CMK (cell line): ENCODE measurements at places on chromosomes 3 and 15.

GRCh38 chr3:139746481-139746880, 68.7 kb upstream of the NMNAT3 start:
- DNase-seq = no peak

DNA sequence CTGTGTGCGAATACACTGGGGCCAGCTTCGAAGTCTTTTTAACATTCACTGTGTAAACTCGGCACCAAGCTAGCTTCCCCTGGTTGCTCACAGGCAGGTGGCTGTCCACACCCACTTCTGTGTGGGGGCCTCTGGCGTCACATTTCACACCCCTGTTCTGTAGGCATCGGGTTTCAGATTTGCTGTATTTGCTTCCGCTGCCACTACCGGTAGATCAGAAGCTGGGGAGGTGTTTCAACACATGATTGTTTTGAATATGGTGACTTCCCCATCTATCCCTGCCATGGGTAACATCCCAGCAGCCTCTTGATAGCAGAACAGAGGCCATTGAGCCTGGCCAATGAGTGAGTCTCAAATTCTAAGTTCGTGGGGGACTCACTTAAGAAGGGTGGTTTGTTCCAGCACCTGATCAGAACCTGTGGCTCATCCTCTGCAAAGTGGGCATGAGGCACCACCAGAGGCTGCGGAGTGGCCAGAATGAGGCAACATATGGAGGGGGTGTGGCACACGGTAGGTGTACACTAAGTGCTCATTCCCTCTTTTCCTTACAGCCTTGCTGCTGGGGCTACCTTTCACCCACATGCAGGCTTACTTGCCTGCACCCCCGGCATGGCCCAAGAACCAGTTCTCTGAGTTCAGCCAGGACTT, 61.5 kb downstream of the IQSEC1 start:
- no peak for DNase-seq

DNA sequence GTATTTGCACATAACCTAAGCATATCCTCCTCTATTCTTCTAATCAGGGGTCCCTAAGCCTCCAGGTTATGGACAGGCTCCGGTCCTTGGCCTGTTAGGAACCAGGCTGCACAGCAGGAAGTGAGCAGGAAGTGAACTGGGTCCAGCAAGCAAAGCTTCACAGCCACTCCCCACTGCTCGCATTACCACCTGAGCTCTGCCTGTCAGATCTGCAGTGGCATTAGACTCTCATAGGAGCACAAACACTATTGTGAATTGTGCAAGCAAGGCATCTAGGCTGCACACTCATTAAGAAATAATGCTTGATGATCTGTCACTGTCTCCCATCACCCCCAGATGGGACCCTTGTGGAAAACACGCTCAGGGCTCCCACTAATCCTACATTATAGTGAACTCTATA, 9.8 kb downstream of the MSL2 start:
- DNase-seq = no peak

DNA sequence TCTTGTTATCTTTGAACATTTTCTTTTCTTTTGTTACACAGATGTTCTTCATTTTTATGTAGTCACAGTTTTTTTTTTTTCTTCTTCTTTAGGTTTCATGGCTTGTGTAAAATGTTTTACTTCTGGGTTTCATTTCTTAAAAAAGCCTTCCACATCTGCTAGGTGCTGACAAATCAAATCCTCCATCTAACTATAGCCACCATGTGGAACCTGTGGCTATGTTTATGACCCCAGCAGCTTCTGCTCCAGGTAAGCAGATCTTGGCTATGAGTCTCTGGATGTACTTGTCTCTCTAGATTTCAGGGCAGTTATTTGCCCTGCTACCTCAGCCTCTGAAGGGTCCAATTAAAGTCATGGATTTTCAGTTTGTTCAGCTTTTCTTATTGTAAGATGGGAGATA, 44.5 kb downstream of the OXSM start:
- DNase-seq = no peak

DNA sequence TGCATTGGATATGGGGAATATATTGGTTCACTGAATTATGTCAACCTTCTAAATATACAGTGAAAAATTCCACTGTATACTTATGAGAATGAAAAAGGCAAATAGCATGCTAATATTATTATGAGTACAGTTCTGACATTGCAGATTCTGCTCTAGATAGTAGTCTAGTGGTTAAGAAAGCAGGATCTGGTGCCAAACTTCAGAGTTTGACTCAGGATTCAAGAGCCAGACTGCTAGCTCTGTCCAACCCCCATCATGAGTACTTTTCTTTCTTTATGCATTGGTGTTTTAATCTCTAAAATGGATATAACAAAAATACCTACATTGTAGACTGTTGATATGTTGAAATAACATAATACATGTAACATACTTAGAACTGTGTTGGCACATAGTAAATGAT, 57.3 kb upstream of the PLSCR4 start:
- no peak for DNase-seq

GRCh38 chr15:67396114-67396513, 124.8 kb upstream of the C15orf61 start:
- DNase-seq = no peak

DNA sequence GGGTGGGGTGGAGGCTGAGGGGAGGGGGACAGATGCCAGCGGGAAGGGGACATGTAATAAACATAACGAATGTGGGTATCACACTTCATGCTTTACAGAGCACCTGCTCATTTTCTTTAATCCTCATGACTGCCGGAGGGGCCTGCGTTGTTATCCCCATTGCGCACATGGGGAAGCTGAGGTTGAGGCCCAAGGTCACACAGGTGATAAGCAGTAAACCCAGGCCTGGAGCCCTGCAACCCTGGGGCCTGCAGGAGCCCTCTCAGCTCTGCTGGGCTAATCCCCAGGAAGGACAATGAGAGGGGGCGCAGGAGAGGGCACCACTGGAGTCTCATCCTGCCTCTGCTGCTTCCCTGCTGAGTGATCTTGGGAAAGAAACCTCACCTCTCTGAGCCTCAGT, 64.3 kb downstream of the MEGF11 start:
- DNase-seq = no peak

DNA sequence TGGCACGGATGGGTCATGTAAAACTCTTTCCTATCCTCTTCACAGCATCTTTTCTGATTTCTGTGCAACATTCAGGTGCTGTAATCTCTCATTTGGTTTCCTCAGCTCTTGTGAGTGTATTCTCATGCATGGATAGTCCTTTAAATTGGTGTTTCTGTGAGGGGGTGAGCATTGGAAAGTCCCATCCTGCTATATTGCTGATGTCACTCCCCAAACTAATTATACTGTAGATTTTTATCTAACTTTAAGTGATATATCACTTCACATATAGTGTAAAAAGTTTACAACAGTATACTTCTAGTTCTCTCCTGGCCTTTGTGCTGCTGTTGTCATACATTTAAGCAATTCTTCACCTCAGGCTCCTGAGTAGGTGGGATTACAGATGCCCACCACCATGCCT, 102.7 kb downstream of the GLDN start:
- DNase-seq = no peak

GRCh38 chr3:105868431-105868741, 426 bp downstream of the CBLB start:
- DNase-seq = no peak

DNA sequence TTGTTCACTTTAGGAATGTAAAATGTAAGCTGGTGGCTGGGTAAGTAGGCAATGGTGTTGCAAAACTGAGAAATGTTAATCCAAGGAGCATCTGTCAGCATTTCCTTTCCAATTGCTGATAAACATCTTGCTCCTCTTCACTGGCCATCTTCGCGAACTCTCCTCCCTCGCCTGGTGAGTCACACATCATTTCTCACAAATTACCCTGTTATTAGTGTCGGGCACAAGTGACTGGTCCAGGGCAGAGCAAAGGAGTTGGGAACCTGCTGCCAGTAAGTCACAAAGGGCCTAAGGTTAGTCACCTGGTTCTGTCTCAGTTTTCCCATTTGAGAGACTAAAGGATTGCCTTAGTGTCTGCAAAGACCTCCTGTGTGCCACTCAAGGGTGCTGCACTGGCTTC, 13.0 kb downstream of the CERS3 start:
- DNase-seq = no peak

DNA sequence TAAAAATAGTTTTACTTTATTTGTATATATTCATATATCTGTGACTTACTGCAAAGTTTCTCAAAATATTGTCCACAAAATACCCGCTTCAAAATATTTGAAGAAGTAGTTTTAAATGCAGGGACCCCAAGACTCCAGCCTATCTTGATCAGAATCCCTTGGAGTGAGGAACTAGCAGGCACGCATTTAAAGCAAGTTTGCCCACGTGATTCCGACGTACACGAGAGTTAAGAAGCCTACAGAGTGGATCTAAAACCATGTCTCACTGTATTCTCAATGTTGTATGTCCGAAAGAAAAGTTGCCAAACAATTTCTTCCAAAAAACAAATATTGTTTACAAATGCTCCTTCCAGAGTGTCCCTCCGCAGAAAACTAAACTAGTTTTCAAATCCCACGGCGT, 1.7 kb downstream of the GABRB3 start:
- DNase-seq = no peak

DNA sequence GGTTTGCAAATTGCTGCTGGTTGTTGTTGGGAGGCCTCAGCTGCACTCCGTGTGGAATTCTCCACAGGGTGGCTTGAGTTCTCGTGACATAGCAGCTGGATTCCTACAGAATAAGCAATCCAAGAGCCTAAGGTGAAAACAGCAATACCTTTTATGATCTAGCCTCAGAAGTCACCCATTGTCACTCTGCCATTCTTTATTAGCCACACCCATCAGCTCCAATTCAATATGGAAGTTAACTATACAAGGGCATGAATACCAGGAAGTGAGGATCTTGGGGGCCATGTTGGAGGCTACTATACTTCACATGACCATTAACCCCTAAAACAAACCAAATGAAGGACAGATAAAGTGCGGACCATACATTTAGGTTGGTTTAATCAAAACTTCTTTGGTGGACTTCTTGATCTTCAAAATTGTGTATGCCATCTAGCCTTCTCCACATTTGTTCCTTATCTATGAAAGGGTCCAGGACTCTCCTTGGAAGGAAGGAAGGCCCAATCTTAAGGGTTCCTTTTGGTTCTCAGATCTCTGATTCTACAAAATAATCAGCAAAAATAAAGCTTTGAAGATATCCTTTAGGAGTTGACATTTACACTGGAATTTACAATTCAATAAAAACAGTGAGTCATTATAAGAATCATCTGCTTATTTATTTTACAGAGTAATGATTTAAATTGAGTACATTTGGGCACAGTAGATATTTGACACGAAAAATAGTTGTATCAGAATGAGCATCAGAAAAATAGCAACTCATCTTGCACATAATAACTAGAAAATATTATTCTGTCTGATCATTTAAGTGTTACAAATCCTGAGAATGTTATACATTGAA, 21.5 kb downstream of the CIAO2A start:
- DNase-seq = no peak

DNA sequence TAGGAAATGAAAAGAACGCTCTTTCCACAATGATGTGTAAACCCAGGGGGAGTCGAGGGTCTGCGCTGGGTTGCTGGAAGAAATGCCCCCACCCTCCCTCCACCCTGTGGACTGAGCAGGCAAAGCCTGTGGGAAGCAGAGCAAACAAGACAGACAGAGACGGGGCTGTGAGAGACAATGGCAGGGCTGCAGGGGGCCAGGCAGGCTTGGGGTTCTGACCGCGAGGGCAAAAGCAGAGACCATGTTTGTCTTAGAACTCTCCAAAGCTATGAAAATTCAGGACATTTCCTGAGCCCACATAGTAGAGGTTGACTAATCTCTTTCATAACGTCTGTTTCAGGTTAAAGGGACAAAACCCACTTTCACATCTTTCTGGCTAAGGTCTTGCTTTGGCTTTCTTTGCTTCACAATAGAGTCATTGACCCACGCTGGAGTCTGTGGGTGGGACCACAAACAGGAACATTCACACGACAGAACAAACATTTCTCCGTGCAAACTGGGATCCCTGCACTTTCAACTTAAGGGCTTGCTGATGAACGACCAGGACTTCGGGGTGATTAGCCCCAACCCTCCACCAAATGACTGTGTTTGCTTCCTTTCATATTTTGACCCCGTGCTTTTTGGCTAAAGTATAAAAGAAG, 156.0 kb upstream of the TPM1 start:
- no peak for DNase-seq

DNA sequence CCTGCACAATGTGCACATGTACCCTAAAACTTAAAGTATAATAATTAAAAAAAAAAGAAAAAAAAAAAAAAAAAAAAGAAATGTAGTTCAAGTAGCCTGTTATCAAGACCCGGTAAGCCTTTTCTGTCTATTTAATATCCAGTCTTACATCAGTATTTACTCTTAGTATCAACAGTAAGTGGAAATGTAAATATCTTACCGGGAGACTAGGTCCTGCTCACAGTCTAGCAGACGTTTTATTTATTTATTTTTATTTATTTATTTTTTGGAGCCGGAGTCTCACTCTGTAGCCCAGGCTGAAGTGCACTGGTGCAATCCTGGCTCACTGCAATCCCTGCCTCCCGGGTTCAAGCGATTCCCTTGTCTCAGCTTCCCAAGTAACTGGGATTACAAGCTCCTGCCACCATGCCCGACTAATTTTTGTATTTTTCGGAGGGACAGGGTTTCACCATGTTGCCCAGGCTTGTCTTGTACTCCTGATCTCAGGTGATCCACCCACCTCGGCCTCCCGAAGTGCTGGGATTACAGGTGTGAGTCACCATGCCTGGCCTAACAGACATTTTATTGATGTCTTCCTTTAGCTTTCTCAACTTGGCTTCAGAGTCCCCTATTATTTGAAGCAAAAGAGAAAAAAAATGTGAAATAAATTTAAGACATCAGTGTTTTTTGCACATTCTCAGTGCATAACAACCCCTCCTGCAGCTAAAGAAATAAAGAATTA, 19.9 kb downstream of the C2CD4B start:
- no peak for DNase-seq

DNA sequence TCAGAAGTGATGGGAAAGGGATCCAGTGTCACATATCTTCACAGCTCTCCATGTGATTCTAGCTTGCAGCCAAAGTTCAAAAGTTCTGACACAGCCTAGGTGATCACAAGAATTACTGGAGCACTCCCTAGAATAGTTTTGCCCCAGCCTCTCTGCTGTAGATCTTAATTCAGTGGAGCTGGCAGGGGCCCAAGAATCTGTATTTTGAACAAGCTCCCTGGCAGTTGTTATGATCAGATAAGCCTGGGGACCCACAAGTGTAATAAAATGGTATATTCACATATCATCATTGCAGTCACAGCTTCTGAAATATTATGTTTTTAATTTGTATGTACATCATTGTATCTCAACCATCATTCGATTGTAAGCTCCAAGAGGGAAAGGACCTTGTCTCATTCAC, 62.3 kb downstream of the NOX5 start:
- no peak for DNase-seq
